ENCODE measurements at places on chromosomes 2 and 18.

- no peak for DNase-seq
Observed at GRCh38 chr18:34709104-34709503, 994 bp upstream of the DTNA start.

DNA sequence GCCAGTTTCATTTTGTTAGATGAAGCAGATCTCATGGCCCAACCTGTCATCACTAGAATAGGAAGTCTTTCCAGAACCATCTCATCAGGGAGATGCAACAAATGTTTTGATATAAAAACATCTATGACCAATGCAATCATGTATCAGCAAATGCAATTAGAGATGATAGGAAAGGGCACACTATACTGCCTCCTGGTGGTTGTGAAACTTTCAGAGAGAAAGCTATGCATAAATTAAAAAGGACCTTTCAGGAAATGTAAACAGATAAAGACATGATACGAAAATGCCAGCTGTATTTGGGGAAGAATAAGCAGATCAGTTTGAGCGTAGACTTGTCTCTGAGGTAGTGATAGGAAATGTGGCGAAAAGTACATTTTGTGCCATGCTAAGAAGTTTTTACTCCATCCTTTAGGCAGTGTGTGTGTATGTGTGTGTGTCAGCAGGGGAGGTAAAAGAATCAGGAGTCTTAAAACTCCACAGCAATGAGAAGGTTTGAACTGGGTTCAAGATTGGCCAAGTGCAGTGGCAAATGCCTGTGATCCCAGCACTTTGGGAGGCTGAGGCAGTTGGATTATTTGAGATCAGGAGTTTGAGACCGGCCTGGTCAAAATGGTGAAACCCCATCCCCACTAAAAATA lies 479.3 kb downstream of the CPS1 start:
- no peak for DNase-seq

- no peak for DNase-seq
Observed at GRCh38 chr18:76005632-76006208, 489.3 kb downstream of the ZNF516 start.

DNA sequence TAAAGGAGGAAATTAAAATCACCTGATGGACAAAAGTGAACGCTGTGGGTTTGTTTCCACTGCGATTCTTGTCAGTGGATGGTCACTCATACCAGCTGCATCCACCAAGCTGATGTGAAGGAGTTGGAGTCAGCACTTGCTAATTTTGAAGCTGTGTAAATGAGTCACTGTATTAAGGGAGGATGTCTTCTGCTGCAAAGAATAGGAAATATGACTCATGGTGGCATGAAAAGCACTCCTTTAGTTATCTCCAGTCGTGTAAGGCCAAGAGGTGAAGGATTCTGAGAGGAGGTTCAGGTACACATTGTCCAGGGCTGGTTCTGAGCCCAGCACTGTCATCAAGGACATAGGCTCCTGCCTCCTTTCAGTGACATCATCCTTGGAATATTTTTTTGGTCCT lies 71.7 kb upstream of the SKOR2 start:
- DNase-seq, result no peak

DNA sequence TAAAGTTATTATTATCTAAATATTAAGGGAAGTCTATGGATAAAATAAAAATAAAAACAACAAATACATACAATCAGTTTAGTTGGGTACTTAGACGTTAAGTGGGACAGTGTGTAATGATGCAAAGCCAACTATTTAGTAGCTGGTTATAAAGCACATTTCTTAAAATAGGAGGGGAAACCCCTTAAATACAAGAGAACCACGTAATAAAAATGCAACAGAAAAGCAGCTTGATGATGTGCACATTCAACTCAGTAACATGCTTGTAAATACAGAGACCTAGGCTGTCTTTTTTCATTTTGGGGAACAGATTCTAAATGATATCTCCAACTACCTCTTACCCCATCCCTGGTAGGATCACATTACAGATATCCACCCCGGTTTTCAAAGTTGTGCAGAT lies 134.3 kb upstream of the AQP4 start:
- no peak for DNase-seq

DNA sequence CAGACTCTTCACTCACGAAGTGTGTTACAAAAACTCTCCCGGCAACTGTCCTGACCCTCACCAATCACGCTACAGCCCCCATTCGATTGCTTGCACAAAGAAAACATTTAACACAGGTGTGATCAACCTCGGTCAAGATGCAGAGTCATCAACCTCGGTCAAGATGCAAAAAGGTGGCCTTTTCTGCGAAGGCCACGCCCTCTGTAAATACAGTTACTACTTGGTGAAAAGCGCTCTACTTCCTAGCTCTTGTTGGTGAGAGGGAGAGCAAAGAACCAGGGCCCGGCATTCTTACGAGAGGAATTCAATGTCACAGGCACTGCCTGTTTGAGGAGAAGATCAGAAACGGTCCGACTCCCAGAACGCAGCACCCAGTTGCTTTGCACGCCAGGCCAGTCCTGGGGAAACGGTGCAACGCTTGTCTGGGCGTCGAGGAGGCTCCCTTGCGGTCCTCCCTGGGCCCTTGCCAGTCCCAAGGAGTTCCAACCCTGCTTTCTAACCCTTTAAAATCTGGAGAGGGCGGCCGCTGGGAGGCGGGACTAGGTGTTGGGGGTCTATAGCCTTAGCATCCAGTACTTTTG lies 1.9 kb downstream of the PIEZO2 start:
- no peak for DNase-seq

GRCh38 chr2:94923196-94923595 lies 52.0 kb downstream of the TEKT4 start:
- no peak for DNase-seq

DNA sequence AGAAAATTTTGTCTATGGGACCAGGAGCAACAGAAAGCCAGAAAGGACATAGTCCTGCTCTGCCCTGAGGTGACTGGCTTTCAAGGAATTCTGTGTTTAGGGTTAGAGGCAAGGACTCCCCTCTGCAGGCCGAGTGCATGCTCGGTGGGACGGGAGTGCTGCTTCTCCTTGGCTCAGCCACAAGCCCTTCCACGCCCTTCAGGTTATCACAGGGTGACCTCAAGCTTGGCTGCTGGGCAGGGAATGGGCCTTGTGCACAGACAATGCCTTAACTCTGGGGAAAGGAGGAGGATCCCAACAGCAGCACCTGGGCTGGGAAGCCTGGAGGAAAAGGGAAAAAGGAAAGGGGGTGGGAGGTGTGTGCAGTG lies 32.8 kb downstream of the FAM178B start:
- no peak for DNase-seq

DNA sequence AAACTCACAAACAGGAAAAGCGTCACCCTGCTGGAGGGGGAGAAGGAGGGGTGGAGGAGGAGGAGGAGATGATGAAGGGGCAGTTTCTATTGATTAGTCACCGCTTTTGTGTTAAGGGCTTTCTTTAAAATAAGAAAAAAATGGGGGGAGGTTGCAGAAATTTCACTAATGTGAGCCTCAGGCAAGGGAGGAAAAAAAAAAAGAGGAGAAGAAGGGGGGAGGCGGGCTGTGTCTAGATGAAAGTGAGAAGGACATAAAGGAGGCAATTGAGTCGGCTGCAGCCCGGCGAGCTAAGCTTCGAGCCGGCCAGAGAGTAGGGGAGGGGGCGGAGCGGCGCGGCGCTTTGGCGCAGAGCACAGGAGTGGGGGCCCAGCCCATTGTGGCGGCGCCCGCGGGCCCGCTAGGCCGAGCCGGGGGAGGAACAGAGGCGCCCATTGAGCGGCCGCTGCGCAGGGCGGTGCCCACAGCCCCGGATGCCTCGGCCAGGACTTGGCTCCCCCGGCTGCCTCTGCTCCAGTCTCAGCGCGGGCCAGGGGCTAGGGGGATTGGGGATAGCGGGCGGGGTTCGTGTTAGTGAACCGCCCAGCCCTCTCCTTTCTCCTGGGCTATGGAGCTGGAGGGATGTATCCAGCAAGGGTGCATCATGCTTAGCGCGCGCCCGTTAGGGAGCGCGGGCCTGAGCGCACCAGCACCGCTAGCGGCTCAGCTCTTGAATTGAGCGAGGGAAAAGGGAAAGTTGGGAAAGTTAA lies 7.9 kb downstream of the PAX3 start:
- DNase-seq, result no peak

- DNase-seq, result no peak
Observed at GRCh38 chr2:238241970-238242369, 2.1 kb upstream of the HES6 start.

DNA sequence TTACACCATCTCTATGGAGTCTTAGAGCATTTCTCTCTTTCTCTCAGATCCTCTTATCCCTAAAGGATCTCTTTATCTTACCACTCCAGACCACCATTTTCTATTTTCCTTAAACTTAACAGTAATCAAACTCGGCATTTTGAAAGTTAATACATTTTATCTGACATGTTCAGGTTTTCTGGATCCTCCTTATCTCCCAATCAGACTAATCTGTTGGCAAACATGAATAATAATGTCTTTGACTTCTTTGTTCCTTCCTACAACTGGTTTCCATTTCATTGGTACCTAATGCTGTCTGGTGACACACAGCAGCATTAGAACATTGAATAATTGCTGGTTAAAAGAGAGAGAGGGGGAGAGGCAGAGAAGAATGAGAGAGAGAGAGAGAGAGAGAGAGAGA lies 932.1 kb upstream of the FSHR start:
- no peak for DNase-seq

- peak; percentile 85 for DNase-seq
Observed at GRCh38 chr18:36187826-36188721, 777 bp downstream of the MOCOS start.

GRCh38 chr18:31617031-31617717 lies 25.5 kb downstream of the TTR start:
- DNase-seq, result no peak

GRCh38 chr2:144426981-144427479 lies 92.9 kb downstream of the ZEB2 start:
- no peak for DNase-seq

DNA sequence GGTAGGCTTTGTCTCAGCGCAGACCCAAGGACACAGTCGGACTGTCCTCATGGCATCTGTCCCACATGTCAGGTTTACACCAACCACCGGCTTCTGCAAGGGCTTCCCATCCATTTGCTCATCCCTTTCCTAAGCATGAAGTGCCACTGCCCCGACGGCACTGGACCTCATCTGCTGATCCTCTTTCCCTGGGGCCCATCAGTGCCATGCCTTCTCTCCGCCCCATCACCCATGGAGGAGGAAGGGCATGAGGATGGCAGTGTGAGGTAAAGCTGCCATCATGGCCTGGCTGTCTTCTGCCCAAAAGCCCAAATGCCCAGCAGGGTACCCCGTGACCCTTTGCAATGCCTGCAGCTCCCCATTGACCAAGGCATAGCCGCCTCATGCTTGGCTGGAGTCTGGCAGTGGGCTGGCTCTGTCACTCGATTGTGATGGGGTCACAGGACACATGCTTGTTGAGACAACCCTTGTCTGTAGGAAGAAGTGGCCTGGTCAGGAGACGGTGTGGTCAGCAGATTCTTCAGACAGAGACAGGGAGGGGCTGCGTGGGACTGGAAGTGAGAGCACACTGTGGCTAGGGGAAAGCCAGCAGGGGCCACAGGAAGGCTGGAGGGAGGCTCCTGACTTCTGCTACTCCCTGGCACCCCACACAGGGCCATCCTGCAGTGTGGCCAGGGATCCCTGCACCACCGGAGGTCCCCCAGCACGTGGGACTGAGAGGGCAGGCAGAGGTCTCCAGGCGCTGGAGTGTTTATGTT lies 493.7 kb upstream of the HS6ST1 start:
- DNase-seq, result no peak

DNA sequence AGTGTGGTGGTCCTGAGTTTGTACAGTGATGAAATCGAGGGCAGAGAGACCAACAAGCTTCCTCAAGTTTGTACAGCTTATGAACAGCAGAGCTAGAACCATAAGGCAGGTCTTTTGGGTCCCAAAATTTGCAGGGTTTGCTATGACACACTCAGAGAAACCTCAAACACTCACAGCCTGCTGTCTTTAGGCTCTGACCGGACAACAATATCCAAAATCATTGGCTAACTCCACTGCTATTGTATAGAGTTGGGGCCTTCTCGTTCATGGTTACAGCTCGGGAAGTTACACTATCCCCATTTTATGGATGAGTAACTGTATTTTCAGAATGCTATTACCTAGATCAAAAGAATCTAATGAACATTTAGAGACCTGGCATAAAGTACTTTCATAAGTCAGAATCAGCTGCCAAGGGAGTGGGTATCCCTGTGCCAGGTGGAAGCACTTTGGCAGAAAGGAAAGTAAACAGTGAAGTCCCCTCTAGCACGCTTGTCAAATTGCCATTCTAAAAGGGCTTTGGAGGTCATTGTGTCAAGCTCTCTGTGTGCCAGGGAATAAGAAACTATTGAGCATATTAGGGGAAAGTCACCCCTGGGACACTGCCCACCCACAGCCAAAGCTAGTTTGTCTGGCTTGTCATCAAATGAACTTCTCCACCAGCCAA lies 331.8 kb downstream of the ALK start:
- no peak for DNase-seq

GRCh38 chr2:159497847-159498246 lies 118.5 kb downstream of the BAZ2B start:
- no peak for DNase-seq

GRCh38 chr2:178241844-178242551 lies 47.7 kb downstream of the OSBPL6 start:
- peak; percentile 81 for DNase-seq

DNA sequence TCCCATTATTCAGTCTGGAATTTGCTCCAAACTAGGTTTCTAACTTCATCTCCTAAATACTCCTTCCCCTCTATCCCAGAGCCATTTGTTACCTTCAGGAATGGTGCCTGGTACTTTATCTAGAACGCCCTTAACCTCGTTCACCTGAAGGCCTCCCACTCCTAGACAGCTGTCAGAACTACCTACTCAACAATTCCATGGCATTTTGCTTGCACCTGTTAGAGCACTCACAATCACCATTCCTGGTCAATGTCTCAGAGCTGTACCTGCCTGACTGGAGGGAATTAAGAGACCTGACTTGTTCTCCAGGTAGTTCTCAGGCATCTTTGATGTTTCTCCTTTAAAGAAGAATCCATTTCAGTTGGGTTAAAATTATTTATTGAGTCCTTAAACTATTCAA lies 88.9 kb downstream of the GAREM1 start:
- no peak for DNase-seq

GRCh38 chr2:134782792-134783191 lies 55.6 kb upstream of the ACMSD start:
- no peak for DNase-seq

GRCh38 chr2:86323273-86324021 lies 14.0 kb downstream of the REEP1 start:
- DNase-seq, result no peak

GRCh38 chr2:178418426-178418825 lies 32.5 kb downstream of the PRKRA start:
- no peak for DNase-seq

- peak; percentile 23 for DNase-seq
Observed at GRCh38 chr18:55510809-55511208, 77.2 kb downstream of the TCF4 start.

DNA sequence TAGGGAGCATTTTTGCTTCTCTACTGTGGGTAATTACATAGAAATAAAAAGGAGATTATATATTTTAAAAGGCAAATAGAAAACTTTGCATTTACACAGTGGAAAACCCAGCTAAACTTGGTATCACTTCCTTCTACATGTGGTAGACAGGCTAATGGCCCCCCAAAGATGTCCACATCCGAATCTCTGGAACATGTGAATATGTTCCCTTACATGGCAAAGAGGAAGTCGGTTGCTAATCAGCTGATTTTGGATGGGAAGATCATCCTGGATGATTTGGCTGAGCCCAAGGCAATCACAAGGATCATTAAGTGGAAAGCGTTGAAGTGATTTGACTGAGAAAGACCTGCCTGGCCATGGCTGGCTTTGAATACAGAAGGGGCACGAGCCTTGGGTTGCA lies 26.2 kb downstream of the CREG2 start:
- DNase-seq, result no peak
